Non-pigmented ciliary epithelial cell (primary cell): ENCODE measurements at places on chromosomes 2 and 18.

GRCh38 chr2:47272905-47273758 is 118.0 kb upstream of the STPG4 start:
- no peak for DNase-seq

DNA sequence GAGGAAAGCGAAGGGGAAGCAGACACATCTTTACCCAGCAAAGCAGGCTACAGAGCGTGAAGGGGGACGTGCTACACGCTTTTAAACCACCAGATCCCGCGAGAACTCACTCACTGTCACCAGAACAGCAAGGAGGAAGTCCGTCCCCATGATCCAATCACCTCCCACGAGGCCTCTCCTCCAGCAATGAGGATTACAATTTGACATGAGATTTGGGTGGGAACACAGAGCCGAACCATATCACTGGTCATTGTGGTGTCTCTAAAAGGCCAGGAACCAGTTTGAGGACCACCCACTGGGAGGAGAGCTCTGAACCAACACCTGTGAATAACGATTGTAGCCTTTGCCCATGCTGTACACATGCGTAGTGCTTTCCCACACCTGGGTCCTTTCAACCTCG is 116.6 kb upstream of the FAM136A start:
- DNase-seq: no peak

DNA sequence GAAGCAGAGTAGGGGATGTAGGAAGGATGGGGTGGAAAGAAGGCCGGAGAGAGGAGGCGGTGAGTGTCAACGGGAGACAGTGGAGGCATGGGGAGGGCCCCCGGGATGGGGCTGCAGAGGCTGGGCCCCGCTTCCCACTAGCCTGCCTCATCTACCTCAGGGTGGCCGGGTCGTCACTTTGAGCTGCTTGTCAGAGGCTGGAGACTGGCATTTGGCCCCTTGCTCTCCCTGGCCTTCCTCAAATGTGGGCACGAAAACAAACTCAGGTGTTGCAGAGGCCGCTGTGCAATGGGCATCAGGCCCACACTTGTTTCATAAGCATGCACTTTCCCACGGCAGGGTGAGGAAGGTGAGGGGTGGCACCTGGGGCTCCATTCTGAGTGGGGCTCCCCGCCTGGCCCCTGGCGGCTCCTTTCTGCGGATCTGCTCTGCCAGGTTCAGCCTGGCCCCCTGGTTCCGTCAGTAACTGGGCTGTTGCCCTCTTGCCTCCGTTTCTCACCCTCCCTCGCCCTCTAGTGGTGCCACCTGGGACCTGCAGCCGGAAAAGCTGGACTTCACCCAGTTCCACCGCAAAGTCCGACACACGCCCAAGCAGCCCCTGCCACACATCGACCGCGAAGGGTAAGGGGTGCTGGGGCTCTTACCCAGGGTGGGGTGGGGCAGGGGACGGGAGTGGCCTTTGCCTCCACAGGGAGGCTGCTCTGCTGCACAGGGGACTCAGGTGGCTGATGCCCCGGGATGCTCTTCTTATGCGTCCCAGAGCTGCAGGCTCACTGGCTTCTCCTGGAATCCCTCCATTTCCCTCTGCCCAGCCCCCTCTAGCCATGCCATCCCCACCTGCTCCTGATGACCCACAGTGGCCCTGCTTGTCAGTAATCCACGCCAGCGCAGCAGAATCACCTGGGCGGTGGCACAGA is 125.4 kb downstream of the CTIF start:
- DNase-seq: no peak

GRCh38 chr18:59954241-59954640 is 54.4 kb downstream of the PMAIP1 start:
- no peak for DNase-seq

DNA sequence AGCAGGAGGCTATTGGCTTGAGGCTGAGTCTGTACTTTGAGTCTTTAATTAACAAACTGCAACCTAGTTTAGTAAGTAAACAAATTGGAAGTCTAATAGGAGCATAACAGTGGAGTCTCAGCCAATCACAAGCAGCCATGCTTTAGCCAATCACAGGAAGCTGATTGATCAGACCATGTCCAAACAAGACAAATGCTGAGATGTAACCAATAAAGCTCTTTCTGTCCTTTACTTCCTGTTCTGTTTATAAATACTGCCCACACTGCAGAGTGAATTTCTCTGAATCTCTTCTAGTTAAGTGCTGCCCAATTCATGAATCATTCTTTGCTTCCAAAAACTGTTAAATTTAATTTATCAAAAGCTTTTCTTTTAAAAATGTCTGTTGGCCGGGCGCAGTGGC is 146.6 kb upstream of the DLX2 start:
- no peak for DNase-seq

GRCh38 chr2:228681426-228681825 is 499.9 kb upstream of the SPHKAP start:
- DNase-seq: no peak

DNA sequence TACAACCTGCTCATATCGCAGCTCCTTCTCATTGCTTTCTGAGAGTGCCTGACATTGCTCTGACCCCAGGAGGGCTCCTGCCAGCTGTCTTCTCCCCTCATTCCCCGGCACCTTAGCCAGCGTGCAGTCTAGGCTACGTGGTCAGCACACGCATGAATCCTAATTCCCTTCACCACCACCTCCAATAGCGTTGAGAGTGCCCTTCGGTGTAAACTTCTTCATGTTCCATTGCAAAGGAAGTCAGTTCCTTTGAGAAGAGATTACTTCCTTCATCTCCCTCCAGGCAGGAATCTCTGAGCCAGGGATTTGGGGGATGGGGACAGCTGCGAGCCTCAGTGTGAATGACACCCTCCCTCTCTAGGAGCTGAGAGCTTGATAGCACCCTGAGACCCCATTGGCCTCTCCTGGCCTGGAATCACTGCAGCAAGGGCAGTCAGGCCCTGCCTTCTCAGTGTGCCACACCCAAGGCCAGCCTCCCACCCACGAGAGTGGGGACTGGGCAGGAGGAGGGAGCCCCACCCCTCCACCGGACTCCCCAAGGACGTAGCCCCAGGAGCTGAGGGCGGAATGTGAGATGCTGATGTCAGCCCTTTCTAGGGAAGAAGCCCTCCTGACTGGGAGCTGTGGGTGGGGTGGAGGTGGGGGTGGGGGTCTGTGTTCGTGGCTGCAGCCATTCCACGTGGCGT is 53.4 kb downstream of the SLC66A2 start:
- DNase-seq: no peak
